CD4-positive, alpha-beta T cell treated with Interleukin-15 for 4 hours (primary cell): ENCODE measurements at places on chromosomes 6 and 20.

- DNase-seq = no peak
Measured at GRCh38 chr6:72913797-72914196, 291.9 kb downstream of the KCNQ5 start.

DNA sequence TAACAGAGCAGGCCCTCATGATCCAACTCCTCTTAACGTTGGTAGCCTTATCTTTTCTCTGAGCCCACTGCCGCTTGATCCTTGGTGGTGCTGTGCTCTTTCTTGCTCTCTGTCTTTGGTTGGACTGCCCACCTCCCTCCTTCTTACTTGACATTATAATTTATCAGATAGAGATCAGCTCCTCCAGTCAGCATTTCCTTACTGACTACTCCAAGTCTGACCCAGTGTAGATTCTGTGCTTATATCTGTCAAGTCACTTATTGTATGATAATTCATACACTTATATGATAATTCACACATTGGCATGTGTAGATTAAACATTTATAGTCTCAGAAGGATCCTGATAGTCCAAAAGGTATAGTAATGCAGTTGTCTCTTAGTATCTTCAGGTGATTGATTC lies 18.1 kb downstream of the PTPRA start:
- no peak for DNase-seq

DNA sequence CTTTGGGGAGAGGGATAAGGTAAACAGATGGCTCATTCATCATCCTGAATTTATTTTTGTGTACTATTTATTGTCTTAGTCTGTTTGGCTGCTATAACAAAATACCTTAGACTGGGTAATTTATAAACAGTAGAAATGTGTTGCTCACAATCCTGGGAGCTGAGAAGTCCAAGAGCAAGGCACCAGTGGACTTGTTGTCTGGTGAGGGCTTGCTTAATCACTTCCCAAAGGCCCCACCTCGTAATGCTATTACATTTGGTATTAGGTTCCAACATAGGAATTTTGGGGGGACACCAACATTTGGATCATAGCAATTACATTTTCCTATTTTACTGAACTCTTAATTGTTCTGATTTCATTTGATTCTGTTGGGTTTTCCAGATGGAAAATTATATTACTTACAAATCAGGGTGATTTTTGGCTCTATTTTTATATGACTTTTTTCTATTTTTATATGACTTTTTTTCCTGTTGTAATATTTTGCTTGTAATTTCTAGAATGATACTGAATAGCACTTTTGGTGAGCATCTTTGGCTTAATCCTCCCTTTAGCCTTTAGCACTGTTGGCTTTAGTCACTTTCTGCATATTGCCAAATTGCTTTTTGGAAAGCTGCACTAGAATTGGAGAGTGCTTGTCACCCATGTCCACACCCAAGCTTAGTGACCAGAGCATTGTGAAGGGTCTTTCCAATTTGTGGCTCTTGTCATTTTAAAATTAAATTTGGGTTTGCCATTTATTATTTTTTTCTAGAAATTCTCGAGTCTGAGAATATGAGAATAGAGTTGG lies 43.7 kb upstream of the TULP4 start:
- no peak for DNase-seq

GRCh38 chr6:43914272-43915147 lies 144.5 kb downstream of the VEGFA start:
- DNase-seq = no peak

- DNase-seq = no peak
Measured at GRCh38 chr6:85419046-85419759, 30.7 kb upstream of the NT5E start.

- DNase-seq = no peak
Measured at GRCh38 chr6:14518515-14519217, 401.1 kb downstream of the CD83 start.

GRCh38 chr20:16240355-16240754 lies 332.9 kb downstream of the KIF16B start:
- DNase-seq = no peak
